ENCODE measurements at places on chromosomes 3 and 15.

- no peak for DNase-seq
Observed at GRCh38 chr3:161217496-161217895, 3.6 kb upstream of the NMD3 start.

- DNase-seq, result no peak
Observed at GRCh38 chr15:66564136-66565041, 1.4 kb downstream of the LCTL start.

DNA sequence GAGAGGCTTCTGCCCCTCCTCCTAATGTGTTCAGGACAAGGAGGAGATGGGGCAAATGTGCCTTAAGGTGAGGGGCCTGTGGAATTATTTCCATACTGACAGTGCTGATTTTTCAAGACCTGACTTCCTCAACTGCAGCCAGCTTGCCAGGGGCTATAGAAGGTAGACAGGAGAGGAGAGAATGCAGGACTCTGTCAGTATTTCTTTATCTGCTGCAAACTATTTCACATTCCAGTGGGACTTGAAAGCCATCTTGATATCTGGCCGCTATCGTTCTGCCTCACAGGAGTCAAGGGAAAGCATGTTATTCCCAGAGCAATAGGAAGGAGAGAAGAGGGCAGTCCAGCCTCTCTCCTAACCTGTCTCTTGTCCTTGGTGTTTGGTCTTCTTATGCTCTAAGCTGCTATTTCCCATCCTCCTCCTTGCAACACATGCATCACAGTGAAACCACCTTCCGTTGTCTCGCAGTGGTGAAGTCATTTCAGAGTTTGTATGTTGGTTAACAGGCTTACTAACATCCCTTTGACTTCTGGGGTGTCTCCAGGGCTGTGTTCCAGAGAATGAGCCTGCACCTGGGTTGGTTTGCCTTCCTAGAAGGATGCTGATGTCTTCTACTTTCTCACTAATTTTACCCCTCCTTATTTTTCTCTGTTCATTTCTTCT is 95.1 kb upstream of the MRPS22 start:
- DNase-seq, result no peak

DNA sequence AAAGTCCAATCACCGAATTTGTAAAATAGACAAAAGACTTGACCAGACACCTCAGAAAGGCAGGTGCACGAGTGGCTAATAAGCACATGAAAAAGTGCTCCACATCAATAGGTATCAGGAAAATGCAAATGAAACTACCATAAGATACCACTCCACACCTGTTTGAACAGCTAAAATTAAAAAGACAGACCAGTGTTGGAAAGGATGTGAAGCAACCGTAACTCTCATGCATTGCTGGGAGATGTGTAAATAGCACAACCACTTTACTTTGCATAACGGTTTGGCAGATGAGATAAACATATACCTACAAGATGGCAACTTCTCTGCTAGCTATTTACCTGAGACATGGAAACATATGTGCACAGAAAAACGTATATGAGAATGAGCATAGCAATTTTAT is 56.9 kb downstream of the CADPS start:
- no peak for DNase-seq

GRCh38 chr3:141063831-141064230 is 12.7 kb downstream of the SPSB4 start:
- no peak for DNase-seq

All from astrocyte of the cerebellum (primary cell).